Stimulated activated CD8-positive, alpha-beta memory T cell treated with anti-CD3 and anti-CD28 coated beads, Interleukin-4, amount 100 ng/mL, for 1 hour (primary cell): ENCODE measurements at places on chromosomes 11 and 22.

DNA sequence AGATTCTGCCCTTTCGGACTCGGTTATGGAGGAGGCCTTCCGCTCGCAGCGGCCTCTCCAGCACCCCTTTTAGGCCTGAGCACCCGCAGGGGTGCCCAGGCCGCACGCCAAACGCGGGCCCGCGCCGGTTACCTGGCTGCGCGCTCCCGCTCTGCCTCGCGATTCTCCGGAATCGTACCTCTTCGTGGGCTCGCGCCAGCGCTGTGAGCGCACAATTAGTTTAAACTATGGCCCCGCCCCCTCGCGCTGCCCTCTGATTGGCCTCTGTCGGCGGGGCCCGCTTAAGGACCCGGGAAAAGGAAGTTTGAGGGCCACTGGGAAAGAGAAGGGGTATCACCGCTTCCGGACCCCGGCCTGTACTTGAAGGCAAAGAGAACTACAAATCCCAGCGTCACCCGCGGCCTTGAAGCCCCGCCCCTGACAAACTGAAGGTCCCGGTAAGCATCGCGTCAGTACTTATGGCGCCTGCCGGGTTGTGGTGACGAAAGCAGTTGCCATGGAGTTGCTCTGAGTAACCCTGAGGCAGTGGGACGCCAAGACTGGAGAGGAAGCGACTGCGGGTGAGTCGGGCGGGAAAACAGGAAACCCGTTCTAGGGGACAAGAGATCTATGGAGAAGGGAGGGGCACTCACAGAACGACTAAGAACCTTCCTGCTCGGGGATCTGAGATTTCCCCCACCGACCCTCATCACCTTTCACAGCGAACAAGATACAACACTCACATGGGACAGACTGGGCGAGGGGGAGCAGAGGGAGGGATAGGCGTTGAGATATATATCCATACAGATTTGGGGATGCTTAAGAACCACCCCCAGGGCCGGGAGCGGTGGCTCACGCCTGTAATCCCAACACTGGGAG, at the start of the genes LRRC51 and NUMA1:
LRRC51 (plus strand) TSS at position 525 of the 858 bp plus-strand sequence. CDS start 8,234 bp downstream, outside the sequence.
NUMA1 (minus strand) TSS at position 217 of the 858 bp plus-strand sequence. CDS start 44,599 bp downstream, outside the sequence.
- peak; percentile 96 for DNase-seq

DNA sequence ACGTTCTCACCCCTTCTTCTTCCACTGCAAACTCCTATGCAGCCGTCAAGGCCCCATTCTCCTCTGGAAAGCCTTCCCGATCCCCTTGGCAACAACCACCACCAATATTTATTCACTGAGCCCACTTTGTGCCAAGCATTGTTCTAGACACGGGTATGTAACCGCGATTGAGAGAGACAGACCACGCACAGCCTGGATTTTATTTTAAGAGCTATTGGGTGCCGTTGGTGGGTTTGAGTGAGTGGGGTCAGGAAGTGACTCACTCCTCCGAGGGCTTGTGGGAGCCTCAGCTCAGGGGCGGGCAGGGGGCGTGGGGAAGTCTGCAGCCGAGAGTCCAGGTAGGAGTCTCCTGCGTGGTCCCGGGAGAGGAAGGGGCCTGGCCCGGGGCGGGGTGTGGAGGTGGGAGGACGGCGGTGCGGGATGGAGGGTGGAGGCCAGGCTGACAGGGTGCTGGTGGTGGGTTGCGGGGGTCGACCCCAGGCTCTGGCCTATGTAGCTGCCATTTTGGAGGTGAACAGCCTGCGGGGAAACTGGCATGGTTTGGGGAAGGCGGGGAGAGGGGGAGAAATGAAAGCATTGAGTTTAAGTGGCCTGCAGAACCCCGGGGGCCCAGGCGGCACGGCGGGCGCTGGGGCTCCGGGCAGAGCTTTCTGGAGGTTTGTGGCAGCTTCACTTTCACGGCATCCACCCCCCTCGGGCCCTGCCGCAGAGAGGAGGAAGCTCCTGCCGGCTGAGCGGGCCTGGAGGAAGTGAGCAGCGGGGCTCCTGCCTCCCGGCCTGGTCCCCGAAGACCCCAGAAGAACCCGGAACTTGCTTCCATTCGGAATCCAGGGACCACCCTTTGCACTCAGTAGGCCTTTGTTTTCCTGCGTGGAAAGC, 547 bp downstream of the PARVG start:
- peak; percentile 24 for DNase-seq

DNA sequence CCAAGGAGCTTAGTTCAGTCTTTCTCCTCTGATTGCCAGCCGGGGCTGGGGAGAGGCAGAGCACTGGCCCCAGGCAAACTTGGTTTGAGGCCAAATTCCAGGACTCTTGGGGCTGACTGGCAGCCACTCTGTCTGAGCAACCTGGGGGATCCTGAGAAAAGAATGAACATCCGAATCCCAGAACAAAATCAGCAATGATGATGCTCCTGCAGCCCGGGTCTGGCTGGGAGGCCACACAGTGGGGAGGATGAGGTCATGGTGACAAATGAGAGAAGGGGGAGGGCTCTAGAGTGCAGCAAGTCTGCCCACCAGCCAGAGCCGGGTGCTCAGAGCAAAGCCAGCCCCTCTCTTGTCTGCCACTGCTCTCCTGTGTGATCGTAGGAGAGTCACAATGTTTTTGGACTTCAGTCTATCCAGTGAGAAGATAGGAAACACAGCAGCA, 71.8 kb upstream of the PAX6 start:
- no peak for DNase-seq

DNA sequence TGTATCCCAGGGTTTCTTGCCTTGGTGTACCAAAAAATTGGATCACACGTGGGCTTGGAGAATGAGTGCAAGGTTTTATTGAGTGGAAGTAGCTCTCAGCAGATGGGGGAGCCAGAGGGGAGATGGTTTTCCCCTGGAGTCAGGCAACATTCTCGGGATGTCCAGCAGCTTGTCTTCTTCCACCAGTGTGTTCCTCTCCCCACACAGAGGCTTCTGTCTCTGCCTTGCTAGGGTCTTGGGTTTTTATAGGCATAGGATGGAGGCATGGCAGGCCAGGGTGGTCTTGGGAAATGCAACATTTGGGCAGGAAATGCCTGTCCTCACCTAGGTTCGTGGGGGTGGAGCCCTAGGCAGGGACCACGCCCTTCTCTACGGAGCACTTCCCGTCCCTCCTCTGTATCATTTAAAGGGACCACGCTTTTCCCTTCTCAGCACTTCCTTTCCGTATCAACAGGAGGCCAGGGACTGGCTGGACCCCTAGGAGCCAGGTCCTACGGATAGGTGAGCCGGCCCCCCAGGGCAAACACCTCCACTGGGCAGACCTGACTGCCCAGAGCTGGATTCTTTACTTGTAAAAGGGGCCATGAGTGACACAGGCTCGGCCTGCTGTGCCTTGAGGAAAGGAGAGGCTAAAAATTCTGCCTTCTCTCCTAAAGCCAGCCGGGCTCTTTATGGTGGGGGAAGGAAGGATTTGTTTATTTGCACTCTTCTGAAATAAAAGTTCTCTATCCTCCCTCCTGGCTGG, 55.3 kb upstream of the CCDC188 start:
- DNase-seq: peak; percentile 40

DNA sequence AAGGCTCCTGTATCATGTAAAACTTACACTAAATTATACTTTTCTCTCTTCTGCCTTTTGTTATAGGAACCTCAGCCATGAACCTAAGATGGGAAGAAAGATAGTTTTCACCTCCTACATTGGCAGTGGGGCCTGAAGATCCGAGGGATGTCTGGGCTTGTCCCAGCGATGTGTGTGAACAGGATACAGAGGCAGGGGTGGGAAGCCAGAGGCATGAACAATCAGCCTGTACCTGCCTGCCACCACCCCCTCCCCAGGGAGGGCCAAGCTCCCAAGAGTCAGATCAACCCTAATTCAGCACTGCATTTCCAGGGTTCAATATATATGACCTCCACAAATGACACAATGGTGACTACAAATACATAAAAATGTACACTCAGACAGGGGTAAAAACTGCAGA, 9.4 kb downstream of the KIAA0930 start:
- no peak for DNase-seq

DNA sequence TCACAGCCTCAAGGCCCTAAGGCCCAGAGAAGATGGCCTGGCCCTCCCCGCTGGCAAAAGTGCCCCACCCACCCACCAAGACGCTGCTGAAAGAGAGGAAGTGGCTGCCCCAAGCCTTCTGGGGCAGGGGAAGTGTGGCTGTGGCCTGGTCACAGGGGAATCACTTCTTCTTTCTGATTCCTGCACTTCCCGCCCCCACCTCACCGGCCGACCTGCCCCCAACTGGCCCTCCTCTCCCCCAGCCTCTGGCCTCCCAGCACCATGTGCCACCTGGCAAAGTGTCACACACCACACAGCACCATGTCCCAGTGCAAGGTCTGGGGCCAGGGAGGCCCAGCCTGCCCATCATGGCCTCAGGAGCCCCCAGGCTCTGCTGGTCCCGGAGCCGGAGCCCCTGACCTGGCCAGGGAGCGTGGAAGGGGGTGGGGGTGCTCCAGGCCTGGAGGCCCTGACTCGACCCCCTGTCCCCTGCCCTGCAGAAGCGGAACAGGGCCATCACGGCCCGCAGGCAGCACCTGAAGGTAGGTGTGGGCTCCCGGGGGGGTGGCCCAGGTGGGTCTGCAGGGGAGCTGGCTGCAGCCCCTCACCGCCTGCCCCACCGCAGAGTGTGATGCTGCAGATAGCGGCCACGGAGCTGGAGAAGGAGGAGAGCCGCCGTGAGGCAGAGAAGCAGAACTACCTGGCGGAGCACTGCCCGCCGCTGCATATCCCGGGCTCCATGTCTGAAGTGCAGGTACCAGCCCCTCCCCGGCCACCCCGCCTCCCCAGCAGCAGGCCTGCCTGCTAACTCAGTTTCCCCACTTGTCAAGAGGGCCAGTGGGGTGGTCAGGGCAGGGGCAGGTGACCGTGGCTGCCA, 1.4 kb downstream of the TNNI2 start:
- no peak for DNase-seq

- no peak for DNase-seq
Observed at GRCh38 chr11:83852012-83852411, 565.8 kb upstream of the CCDC90B start.

DNA sequence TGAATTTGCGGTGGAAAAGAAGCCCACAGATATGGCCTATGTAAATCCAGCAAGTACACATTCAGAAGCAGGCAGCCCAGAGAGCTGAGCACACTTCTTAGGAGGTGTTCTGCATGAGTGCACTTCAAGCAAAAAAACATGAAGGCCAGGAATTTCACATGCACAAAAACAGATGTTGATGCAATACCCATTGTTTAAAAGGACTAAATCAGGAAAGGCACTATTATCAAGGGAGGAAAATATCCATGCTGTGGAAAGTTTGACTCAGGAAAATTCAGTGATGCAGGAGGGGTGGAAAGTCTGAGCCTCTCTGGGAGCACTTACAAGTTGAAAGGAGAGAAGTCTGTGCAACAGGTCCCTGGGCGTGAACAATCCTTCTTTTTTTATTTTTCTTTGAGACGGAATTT, 15.8 kb upstream of the CARS1 start:
- no peak for DNase-seq

GRCh38 chr11:100769165-100769564, 82.1 kb downstream of the ARHGAP42 start:
- no peak for DNase-seq

GRCh38 chr11:12581923-12582322, 92.3 kb upstream of the TEAD1 start:
- no peak for DNase-seq

DNA sequence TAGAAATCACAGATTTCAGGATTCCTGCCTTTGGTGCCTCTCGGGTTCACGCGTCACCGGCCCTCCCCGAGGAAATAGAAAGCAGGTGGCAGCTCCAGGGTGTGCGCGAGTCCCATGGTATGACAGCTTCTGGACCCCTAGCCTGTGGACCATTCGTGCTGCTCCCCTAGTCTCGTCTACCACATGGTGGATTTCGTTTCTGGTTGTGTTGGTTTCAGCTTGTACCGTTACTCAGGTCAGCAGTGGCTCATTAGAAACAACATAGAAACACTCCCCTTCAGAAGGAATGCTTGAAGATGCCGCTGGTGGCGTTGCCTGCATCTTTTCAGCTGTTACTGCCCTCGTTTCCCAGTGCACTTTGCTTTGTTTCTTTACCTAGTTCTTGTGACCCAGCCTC, 700 bp downstream of the TTC17 start:
- DNase-seq: no peak

GRCh38 chr11:58286249-58286648, 18.2 kb upstream of the OR10W1 start:
- no peak for DNase-seq

DNA sequence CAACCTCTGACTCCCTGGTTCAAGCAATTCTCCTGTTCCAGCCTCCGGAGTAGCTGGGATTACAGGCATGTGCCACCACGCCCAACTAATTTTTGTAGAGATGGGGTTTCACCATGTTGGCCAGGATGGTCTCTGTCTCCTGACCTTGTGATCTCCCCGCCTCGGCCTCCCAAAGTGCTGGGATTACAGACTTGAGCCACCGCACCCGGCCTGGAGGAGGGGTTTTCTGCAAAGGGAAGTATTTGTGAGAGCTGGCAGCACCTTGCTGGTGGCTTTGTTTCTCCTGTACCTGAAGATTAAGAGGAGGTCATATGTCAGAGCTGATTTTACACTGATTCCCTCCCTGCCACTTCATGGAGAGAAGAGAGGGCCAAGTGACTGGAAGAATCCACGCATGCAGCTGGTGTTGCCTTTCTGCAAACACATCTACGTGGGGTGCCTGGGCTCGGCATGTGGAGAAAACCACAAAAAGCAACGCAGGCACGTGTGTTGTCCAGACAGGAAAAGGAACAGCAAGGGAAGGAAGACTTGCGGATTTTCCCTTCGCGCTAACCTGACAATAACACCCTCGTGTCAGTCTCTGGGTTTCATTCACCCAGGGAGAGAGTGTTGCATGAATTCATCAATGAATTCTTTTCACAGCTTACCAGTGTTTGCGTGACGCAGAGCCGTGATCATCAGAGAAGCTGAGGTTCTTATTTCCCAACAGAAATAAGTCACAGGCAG, 61.9 kb downstream of the TSPAN18 start:
- no peak for DNase-seq

DNA sequence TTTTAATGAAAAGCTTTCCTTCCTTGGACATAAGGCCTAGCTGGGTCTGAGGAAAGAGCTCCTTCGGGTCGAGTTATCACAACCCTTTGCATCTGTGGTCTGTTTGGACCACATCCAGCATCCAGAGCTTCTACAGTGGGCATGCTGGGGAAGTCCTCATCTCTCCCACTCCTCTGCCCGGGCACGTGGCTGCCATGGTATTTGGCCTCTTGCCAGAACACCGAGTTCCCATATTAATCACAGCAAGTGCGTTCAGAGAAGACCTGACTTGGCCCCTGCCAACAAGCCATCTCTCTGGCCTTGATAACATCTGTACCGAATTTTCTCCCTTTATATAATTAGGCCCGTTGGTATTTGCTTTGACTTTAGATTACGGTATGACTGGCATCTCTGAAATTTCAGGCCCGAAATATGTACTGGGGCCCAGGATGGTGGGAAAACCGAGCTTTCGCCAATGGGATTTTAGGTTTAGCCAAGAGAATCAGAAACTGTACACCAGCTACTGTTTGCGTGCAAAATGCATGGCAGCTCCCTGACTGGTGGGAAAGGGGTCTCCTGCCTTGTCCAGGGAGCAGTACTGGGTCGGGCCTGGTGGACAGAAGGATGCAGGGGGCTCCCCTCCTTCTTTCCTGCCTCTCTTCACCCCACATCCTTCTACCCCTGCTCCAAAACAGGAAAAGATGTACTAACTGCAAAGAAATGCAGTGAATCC, 90.0 kb downstream of the MICAL2 start:
- no peak for DNase-seq

GRCh38 chr11:119461229-119461963, 38.4 kb upstream of the THY1 start:
- DNase-seq: no peak

GRCh38 chr11:76207642-76208401, 1.5 kb upstream of the WNT11 start:
- peak; percentile 55 for DNase-seq

GRCh38 chr22:23696326-23696851, 5.6 kb downstream of the RGL4 start:
- peak; percentile 39 for DNase-seq
